Ovary (tissue), 10 donors: ENCODE measurements at places on chromosomes 3 and 15. TPM values are rescaled to one million over a fixed set of nuclear protein-coding genes. Genes with fewer than 3 reads are reported as not detected.
A peak's percentile ranks its signal among the peaks of the same experiment; 100 is the strongest.

The RBPMS2 gene
- total RNA-seq, result 1.6 TPM

The CHRFAM7A gene
- total RNA-seq, result 0.12 TPM

The TRH gene
- total RNA-seq, result 0.32 TPM

The MCF2L2 gene
- 1.1 TPM for total RNA-seq

The GOLGA8N gene
- total RNA-seq, result 15.2 TPM

The GP9 gene
- total RNA-seq, result not detected

DNA sequence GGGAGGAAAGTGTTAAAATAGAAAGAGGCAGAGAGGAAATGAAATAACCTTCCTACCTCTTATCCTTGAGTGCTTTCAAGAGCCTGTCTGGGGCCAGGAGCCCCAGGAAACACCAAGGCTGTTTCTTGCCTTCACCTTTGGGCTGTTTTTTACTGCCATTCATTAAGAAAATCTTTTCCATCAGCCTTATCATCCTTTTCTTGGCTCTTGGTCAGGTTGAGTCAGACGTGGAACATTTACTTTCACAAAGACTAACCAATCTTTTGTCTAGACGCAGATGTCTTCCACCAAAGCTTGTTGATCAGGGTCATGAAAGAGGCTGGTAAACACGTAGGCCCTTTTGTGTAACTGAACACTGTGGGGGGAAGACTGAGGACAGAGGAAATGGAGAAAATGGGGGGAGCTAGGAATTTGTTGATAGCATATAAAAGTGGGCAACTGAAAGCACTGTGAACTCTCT, 151.0 kb upstream of the THBS1 start:
- no peak for DNase-seq

GRCh38 chr15:91268510-91268909, 168.5 kb downstream of the SV2B start:
- DNase-seq, result no peak

DNA sequence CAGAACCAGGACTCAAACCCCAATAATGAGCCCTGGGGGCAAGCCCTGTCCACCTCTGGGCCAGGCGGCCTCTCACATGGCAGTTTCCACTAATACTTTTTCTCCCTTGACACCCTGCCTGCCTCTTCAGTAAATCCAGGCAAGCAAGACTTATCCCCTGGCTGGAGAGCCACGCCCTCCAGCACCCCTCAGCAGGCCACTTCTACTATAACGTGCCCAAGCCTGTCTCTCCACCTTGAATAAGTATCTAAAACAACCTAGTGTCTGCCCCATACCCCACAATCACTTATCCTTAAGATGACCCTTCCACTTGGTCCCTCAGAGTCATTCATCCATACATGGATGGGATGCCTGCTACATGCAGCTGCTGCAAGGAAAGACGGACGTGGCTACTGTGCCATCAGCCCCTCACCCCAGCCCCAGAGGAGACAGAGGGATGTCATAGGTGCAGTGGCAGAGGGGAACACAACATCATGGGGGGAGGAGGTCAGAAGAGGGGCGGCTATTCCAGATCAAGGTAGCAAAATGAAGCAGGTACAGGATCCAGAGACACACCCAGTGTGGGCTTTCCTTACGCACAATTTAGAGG, 63.4 kb downstream of the LRIG1 start:
- DNase-seq, result no peak

DNA sequence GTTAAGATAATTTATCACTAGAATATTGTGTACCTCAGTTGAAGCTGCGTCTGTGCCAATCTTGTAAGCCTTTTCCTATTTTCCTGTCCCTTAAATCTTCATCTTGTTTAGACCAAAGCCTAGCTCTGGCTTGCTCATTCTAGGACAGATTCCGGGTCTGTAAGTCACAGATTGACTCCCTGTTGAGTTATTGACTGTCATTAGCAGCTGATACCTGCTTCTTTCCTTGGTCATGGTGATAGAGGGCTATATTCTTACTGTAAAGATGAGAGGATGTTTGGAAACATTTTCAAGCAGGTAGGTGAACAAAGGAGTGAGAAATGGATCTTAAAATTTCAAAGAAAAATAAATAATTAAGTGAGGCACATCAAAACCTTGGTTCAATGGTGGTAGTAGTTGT, 200.2 kb downstream of the KCNH8 start:
- DNase-seq, result no peak

DNA sequence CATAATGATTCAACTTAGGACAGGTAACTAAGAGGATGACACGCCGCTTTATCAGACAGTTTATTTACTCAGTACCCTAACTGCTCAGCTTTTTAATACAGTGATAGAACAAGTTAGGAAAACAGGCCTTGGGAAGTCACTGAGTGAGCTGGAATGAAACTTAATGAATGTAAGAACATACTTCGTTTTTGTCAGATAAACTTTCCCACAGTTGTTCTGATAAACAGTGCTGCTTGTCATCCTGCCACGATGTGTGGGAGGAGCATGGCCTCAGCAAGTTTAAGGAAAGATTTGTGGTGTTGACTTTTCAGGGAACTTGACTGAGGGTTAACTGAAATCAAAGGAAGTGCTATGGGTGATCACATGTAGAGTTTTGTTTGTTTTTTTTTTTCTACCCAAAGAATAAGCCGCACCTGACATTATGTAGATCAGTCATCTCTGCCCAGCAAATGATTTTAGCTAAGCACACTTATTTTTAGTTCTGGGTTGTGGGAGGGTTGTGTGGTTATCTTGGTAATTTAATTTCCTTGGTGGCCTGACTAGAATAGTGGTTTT, 5.6 kb upstream of the P2RY14 start:
- no peak for DNase-seq

DNA sequence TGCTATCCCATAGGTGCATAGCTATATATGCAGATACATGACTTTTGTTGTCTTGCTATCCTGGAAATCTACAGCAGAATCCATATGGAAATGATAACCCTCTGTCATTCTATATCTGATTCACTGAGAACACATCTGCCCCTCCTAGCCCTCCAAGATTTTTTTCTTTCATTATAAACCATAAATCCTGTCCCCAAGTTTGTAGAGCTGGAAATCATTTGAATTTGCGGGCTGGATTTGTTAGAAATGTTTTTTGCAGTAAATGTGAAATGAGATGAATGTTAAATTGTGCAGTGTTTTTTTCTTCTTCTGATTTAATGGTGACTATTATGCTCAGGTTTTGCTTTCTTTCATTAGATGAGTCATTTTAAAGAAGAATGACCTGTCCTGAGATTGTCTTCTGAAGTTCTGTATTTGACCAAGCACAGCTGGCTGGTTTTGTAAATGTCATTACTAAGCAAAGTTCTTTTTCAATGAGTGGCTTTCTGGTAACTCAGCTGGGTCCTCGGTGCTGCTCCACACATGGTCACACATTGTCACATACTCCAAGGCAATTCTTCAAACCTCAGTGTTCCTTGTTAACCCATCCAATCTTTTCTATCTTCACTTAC, 25.3 kb upstream of the ABHD17C start:
- no peak for DNase-seq

- DNase-seq, result no peak
Observed at GRCh38 chr3:188417766-188418165, 263.8 kb downstream of the LPP start.

DNA sequence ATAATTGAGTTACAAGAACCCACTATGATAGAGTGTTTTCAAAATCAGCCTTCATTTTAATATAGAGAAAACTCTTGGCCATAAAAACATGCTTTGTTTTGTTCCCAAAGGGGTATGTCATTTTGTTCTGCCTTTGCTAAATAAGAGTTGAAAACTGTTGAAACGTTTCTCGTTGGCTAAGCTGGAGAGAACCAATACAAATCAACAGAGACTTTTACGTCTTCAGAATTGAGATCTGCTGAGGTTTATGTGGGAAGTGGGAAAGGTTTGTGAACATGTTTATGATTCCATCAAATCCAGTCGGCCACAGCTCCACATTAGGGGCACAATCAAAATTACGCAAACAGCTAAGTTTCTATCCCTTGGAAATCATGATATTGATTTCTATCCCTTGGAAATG, 102.0 kb downstream of the IGF2BP2 start:
- DNase-seq, result no peak

GRCh38 chr3:38575279-38575843, 74.1 kb downstream of the SCN5A start:
- no peak for DNase-seq

DNA sequence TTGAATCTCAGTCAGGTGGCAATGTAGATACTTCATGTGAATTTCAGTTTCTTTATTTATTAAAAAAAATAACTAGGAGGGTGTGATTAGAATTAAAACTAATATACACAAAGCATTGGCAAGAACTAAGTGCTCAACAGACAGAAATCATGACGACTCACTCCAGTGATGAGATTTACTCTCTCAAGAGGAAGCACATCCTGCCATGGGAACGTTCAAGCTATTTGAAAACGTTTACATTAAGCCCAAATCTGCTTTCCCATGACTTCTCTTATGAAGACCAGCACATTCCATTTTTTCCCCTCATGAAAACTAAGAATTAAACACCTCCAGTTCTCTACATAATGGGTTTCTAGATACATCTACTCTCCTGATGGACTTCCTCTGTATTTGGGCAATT, 8.5 kb downstream of the WDR53 start:
- DNase-seq, result no peak

GRCh38 chr3:195613468-195614069, 29.8 kb upstream of the APOD start:
- no peak for DNase-seq

- no peak for DNase-seq
Observed at GRCh38 chr3:100080573-100080972, 33.7 kb downstream of the FILIP1L start.

DNA sequence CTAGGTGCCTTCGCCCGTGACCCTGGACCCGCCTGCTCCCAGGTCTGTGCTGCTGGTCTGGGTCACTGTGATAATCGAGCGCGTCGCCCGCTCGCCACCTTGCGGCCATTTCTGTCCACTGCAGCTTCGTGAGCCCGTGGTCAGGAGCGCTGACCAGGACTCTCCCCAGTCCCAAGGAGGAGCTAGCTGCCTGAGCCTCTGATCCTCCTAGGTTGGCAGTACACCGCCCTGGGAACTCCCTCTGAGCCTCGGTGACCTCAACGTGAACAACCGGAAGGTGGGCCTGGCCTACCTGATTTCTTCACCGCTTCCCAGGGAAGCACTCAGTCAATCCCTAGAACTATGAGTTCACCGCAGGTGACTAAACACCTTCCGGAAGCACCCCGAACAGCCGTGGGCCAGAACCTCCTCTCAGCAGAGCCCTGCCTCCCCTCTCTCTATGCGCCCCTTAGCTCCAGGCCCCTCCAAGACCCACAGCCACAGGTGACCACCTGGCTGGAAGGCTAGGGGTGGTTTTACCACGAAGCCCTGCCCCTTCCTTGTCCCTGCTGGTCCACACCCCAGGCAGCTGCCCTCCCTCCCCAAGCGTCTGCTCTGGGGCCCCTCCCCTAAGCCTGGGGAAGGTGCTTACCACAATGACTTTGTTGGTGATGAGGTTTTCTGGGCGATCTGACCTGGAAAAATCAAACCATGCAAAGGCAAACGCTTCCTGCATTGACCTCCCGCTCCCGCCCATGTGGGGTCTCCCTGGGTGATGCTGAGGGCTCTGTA, 9.7 kb downstream of the PLA2G4D start:
- DNase-seq, result peak; percentile 78

- DNase-seq, result no peak
Observed at GRCh38 chr3:59566481-59566975, 516.7 kb upstream of the CFAP20DC start.

- no peak for DNase-seq
Observed at GRCh38 chr15:40336744-40337122, 4.0 kb downstream of the CCDC9B start.

- DNase-seq, result no peak
Observed at GRCh38 chr15:59995568-59996297, 8.4 kb upstream of the FOXB1 start.

GRCh38 chr3:126312341-126312740, 44.9 kb downstream of the KLF15 start:
- no peak for DNase-seq

- no peak for DNase-seq
Observed at GRCh38 chr3:100106531-100107141, 7.7 kb downstream of the FILIP1L start.

- DNase-seq, result no peak
Observed at GRCh38 chr3:99543796-99544195, 94.6 kb upstream of the COL8A1 start.

DNA sequence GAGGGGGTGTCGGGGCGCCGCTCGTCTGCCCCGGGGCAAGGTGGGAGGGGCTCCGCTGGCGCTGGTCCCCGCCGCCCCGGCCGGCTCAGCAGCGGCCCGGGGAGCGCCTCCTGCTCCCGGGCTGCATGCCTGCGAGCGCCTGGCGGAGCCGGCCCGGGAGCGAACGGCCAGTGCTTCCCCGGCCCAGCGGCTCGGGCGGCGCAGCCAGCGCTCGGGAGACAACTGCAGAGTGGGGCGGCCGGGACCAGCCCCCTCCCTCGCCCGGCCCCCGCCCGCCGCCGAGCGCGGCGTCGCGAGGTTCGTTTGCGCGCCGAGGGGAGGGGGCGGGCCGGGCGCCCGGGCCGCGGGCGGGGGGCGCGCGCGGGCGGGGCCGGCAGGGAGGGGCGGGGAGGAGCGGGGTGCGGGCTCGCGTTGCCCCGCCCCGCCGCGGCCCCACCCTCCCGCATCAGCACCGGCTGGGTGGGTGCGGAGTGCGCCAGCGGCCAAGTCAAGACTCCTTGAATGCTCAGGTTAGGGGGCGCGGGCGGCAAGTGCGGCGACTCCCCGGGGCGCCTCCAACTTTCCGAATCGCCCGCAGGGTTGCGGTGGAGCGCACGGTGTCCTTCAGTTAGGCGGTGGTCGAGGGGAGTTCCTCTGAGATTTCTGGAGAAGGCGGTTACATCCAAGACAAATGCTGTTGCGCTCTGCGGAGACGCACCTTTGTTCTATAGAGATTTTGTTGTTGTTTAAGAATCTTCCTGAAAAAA, at the start of gene RGMA:
Gene RGMA (minus strand): TSS at position 231 of the 746 bp plus-strand sequence. CDS start 279 bp downstream, outside the sequence.
- peak; percentile 77 for DNase-seq

DNA sequence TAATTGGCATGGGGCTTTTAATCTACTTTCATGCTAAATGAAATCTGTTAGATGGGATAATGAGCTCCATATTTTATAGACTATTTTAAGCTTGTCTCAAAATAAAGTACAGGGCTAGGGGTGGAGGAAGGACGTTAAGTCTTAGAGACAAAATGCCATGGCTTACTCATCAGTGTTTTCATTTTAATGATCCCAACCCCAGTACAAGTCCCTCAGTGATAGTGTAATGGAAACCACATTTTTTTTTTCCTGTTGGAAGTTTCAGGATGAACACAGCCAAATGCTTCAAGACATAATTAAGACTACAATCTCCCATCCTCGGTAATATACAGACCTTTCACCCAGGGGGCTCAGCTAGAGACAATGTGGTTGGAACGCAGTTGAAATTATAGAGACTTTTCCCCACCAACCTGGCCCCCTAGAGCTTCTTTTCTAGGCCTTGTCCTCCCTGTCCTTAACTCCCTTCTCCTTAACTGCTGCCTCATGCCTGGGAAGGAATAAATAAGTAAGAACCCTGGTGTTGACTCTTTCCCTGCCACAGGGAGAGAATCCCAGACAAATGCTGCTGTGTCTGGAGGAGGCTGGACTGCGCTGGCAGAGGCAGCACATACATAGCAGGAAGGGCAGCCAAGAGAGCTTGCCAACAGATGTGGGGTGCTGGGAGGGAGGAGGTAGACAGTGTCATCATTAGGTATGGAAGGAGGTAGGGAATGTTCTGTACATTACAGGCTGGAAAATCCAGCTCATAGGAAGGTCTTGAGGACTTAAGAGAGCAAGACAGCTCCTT, 115.4 kb upstream of the ROPN1 start:
- no peak for DNase-seq
